ENCODE measurements at places on chromosomes 2 and 18.

DNA sequence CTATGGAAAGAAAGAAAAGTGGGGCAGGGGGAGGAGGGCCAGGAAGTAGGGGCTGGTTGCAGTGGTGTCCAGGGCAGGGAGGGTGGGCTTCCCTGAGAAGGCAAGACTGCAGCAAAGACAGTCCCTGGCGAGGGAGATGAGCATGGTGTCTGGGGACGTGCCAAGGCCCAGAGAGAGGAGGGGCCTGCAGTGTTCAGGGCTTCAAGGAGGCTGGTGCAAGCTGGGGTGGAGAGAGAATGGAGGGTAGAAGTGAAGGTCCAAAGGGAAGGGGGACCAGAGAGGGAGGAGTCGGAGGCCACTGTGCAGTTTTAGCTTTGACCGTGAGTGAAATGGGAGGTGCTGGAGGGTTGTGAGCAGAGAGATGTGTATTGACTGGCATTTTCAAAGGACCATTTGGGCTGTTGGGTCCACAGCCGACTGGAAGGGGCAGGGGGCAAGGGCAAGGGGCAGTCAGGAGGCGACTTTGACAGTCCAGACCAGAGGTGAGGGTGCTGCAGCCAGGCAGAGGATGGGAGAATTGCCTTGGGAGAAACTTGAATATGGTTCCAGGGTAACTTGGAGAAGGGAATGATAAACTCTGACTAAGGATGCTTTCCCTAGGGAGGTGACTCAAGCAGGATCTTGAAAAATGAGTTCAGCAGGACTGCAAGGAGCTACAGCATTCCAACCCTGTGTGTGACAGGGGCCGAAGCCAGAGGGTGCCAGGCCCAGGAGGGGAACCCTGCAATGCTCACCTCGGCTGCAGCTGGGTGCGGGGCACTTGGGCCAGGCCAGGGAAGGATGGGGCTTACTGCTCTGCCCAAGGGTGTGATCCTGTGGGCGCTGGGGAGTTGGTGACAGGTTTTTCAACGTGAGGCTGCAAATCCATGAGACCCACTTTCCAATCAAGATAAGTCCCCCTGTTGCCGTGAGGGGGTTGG is 177.1 kb upstream of the HAAO start:
- no peak for DNase-seq

- no peak for DNase-seq
Observed at GRCh38 chr2:33411765-33412164, 64.7 kb upstream of the RASGRP3 start.

DNA sequence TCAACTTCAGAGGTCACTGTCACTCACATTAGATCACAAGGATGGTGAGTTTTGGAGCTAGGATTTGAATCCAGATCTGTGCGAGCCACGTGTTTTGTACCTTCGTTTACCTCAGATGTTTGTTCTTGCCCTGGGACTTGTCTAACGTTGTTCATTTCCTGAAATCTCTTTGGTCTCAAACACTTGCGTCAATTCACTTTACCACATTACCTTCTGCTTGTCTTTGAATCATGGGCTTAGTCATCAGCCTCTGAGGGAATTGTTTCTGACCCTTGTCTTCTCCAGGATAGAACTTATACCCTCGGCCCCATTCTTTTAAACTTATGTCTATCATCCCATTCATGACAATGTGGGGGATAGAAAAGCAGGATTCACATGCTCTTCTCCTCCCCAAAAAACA is 282.7 kb downstream of the DCDC2C start:
- DNase-seq, result no peak

GRCh38 chr18:13232086-13232917 is 13.7 kb downstream of the LDLRAD4 start:
- no peak for DNase-seq

DNA sequence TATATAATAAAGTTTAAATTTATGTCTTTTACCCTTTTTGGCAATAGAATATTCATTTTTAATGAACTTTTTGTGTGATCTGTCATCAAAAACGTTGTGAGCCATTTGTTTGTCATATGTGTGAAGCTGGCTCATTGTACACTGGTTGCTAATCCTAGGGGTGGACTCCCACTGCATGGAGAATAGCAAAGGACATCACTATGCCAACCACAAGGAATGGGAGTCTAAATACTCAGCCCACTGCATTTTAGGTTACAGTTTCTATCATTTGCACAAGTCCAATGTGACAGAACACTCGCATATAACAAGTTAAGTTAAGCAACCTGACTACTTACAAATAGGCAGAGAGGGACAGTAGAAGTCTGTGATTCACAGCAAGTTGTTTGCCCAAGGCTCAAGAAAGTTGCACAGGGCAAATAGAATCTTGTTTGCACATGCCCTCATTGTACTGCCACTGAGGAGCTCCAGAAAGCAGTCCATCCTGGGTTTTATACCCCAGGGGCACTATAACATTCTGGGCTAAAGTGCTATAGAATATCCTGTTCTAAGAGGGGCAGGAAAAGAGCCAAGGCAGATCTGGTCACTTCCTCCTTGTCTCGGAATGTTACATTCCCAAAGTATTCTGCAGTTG is 545.9 kb upstream of the GCFC2 start:
- DNase-seq, result no peak

DNA sequence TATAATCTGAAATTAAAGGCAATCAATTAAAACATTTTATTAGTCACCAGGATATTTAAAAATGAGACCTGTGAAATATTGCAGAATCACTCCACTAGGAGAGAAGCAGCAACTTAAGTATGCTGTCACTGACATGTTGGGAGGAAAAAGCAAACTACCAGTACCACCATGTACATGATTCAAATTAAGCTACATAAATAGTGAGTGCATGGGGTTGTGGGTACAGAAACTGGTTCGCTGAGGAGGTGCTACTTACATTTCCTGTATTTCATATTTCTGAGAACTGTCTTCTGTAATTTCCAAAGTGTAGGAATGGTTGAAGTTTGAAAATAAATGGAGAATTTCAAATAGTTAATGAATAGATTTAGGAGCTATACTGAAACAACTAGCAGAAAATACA is 7.9 kb upstream of the NR4A2 start:
- no peak for DNase-seq

- no peak for DNase-seq
Observed at GRCh38 chr2:64338910-64339500, 115.0 kb upstream of the LGALSL start.

DNA sequence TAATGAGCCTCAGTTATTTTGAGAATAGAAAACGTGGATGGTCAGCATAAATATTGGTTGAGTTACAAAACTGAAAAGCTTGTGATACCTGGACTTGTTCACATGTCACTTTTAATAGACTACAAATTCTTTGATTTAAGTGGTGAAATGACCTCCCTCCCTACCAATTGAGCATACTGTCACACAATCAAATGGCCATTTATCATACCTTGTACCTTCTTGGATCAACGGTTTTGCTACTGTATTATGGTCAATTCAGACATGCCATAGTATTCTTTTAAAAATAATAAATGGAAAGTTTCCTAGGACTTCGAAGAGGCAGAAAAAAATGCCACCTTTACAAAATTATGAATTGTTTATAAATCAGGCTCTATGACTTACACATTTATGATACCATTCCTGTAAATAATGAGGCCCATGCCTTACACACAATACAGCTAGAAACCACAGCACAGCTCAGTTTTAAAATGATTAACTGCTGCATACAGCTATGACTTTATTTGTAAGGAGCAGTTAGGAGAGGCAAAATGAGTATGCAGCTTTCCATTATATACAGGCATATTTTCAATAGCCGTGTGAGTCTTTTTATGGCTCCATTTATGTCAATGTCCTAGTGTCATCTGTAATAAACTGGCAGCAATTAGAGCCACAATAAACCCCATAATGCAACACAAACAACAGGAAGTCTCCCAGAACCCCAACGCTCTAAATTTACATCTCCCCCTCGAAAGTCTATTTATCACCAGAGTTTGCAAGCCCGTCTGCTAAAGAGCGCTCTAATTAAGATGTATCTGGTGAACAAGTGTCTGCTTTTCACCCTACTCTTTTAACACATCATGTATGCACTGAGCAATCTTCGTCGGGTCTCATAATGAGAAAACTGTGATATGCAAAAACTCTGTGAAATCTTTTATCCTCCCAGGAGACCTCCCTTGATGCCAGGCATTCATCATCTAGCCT is 176.1 kb downstream of the ZNF521 start:
- no peak for DNase-seq

- no peak for DNase-seq
Observed at GRCh38 chr18:11520536-11520935, 88.9 kb upstream of the SLC35G4 start.

DNA sequence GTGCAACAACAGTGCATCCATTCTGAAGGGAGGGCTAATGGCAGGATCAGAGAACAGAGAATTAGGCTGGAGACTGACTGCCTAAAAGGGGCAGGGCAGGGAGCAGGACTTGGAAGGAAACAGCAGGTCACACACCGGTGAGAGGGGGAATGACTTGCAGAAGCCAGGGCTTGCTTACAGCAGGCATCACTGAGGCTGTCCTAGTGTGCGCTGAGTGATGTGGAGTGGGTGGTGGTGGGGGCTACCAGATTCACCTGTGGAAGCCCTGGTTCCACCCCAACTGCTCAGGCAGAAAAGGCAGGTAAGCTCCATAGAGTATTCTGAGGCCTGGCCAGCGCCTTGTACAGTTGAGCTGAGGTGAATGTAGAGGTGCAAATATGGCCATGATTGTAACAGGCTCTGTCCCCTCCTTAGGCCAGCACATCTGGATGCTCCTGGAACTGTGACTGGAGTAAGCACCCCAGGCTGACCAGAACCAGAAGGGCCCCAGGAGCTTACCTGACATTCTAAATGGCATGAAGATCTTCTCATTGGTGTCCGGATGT is 49.4 kb downstream of the SFXN5 start:
- DNase-seq, result no peak

GRCh38 chr18:74589811-74590210 is 7.9 kb upstream of the ZNF407 start:
- no peak for DNase-seq

- peak; percentile 29 for DNase-seq
Observed at GRCh38 chr2:30026091-30027055, 105.0 kb upstream of the ALK start.

GRCh38 chr2:213284105-213285090 is at the start of gene SPAG16:
SPAG16 (plus strand) TSS chr2:213284464.
- peak; percentile 98 for DNase-seq

- no peak for DNase-seq
Observed at GRCh38 chr2:10123281-10123680, 742 bp downstream of the RRM2 start.

DNA sequence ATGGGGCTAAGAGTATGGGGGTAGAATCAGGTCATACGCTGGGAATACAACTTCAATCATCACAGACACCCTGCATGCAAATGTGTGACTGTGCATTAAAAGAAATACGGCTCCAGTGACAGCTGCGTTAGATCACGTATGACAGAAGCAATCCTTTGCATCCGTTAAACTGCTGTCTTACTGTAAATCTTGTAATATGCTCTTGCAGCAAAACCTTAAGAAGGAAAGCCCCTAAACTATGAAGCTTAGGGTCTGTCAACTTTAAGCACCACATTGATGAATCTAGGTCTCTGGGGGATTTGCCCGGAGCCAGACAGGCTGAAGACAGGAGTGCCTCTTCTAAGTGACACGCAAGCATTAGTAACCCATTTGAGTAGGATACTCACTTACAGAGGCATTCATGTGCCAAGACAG is 84.7 kb upstream of the EML6 start:
- DNase-seq, result no peak

GRCh38 chr2:17160594-17160993 is 357.6 kb downstream of the RAD51AP2 start:
- no peak for DNase-seq

GRCh38 chr2:219944866-219945265 is 317.4 kb downstream of the SLC4A3 start:
- DNase-seq, result no peak

- DNase-seq, result no peak
Observed at GRCh38 chr2:72793798-72794440, 31.9 kb downstream of the EXOC6B start.

GRCh38 chr18:71327441-71327840 is 1038.6 kb downstream of the SOCS6 start:
- no peak for DNase-seq
